NT2/D1 (cell line): ENCODE measurements at places on chromosomes 13 and 19.

- no peak for DNase-seq
Observed at GRCh38 chr13:94351292-94351990, 128.0 kb downstream of the DCT start.

DNA sequence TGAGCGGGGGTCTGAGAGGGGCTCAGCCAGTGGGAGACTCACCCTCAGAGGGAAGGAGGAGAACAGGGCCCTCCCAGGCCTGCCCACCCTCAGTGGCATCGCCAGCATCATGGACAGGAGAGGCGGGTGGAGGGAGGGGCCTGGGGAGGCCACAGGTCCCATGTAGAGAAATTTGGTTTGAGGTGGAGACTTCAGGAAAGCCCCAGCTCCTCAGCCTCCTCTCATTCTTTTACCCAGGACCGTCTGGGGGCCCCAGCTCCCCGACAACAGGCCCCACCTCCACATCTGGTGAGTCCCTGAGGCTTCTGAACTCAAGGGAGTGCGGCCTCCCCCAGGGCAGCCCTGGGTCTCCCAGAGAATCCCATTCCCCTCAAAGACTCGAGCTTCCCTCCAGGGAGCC is 3.1 kb downstream of the LILRB1 start:
- DNase-seq, result no peak

DNA sequence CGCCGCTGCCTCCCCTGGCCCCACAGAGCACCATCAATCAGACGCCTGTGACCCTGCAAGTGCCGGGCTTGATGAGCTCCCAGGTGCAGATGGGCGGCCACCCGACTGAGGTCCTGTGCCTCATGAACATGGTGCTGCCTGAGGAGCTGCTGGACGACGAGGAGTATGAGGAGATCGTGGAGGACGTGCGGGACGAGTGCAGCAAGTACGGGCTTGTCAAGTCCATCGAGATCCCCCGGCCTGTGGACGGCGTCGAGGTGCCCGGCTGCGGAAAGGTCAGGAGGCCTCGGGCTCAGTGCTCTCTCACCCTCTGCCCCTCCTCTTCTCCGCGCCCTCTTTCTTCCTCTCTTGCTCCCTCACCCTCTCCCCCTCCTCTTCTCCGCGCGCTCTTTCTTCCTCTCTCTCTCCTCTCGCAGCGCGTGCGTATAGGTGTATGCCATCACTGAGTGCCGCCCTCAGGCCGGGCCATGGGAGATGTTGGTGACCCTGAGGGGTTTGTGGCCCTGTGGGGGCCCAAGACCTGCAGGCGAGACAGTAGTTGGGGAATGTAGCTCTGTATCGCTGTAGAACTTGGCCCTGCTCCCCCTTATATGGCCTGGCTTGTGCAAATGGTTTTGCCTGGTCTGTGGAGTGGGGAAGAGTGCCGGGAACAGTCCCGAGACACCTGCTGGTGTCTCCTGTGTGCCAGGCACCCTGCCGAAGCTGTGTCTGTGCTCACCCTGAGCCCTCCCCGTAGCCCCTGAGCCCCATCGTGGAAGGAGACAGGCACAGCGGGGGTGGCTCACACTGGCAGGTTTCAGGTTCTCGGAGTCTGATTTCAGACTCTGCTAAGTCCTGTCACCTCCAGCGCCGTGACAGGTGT is 5.4 kb upstream of the EPN1 start:
- no peak for DNase-seq

- DNase-seq, result no peak
Observed at GRCh38 chr19:1295169-1296012, 9.7 kb downstream of the EFNA2 start.

- no peak for DNase-seq
Observed at GRCh38 chr13:96553796-96554195, 440.5 kb downstream of the OXGR1 start.

DNA sequence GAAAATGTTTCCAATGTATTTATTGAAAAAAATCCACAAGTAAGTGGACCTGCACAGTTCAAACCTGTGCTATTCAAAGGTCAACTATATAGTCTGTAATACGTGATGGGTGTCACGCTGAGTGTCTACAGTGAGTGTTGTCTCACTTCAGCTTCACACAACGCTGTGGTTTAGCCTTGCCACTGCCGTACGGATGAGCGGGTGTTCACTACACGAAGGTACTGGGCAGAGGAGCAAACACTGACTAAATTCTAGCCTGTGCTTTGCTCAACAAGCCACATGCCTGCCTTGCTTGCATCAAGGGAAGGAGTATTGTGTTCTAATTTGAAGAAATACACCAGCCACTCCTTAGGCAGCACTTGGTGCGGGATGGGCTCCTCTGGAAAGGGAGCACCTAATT is 3.4 kb upstream of the FFAR3 start:
- no peak for DNase-seq

- no peak for DNase-seq
Observed at GRCh38 chr19:18591735-18592385, 3.3 kb downstream of the REX1BD start.

DNA sequence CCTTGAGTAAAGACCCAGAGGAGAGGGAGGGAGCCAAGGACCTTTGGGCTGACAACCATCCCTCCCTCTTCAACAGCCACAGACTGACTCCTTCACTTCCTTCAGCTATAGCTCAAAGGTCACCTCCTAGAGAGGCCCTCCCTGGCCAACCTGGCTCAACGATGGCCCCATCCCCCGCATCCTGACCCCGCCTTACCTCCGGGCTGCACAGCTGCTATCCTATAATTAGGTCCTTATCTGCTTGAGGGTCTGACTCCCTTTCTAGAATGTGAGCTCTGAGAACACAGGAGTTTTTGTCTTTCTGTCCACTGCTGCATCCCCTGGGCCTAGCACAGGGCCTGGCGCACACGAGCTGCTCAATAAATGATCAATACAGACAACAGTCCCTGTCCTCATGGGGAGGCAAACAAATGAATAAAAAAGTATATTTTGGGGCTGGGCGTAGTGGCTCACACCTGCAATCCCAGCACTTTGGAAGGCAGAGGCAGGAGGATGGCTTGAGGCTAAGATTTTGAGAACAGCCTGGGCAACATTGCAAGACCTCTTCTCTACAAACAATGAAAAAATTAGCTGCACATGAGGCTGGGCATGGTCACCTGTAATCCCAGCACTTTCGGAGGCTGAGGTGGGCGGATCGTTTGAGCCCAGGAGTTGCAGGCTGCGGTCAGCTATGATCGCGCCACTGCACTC is 6.6 kb upstream of the LGALS4 start:
- no peak for DNase-seq

DNA sequence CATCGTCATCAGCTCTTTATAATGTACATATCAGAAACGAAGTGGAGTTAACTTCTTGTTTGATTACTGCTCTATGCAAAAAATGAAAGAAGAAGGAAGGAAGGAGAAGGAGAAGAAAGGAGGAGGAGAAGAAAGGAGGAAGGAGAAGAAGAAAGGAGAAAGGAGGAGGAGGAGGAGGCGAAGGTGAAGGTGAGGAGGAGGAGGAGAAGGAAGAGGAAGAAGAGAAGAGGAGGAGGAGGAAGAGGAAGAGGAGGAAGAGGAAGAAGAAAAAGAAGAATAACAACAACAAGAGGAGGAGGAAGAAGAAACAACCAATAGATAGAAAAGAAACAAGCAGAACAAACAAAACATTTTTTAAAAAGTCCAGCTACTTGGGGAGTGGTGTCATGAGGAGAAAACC is 13.1 kb downstream of the NUFIP1 start:
- no peak for DNase-seq

- peak; percentile 23 for DNase-seq
Observed at GRCh38 chr19:51259348-51260245, 8.7 kb downstream of the SIGLECL1 start.

DNA sequence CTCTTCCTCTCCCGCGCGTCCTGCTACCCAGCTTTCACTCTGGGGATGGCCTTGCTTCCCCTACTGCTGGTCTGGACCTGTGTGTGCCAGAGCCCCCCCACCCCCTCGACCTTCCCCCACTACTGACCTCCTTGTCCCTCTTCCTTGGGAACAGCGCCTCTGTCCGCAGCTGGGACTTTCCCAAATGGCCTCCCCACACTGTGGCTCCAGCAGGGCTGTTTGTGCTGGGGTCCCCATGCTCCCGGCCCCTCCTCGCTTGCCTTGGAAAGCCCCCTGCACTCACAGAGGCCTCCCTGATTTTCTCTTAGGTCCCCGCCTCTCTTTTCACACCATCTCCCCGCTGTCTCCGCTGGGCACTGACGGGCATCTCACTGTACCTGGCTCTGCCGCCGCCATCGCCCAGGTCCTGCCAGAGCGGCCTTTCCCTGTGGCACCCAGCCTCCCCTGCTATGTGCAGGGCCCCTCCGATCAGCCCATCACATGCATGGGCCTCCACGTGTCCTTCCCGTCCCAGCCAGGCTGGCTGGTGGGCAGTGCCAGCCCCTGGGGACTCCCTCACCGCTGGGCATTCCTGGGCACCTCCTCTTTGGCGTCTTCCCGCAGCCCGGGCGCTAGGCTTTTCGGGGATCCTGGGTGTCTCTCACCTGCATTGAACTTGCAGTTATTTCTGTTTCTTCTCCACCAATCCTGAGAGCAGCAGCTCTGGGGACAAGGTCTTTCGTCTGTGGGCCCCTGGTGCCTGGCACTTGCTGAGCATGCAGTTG is 118.7 kb downstream of the ATP11A start:
- no peak for DNase-seq

DNA sequence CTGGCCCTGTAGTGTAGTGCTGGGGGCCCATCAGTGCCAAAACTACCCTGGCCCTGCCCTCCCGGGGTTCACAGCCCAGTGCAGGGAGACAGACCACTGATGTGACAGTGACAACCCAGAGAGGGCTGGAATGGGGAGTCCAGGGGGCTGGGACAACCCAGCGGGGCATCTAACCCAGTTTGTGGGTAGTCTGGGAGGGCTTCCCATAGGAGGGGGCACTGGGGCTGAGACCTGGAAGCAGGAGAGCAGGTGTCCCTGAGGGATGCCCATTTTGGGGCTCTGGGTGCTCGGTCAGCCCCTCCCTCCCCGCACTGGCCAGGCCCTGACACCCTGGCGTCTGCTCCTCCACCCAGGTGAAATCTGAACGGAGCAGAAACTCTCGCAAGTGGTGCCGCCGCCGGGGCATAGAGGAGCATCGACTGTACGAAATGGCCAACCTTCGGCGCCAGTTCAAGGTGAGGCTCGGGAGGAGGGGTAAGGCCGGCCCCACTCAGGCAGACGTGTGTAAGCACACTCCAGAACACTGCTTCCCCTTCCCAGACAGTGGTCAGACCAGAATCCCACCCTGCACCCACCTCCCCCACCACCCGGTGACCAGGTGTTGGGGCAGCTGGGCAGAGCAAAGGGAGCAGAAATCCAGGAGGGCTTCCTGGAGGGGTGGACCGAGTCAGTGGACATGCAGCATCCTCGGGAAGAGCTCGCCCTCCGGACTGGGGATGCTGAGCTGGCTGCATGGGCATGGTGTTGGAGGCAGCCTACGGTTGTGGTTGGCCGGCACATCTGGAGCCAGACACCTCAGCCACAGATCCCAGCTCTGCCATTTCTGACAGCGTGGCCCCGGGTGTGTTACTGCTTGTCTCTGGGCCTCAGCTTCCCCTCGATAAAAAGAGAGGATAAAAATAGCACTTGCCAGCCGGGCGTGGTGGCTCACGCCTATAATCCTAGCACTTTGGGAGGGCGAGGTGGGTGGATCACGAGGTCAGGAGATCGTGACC is 24.4 kb downstream of the DHX34 start:
- DNase-seq, result no peak

GRCh38 chr13:60629158-60629557 is 232.1 kb downstream of the TDRD3 start:
- peak; percentile 27 for DNase-seq

DNA sequence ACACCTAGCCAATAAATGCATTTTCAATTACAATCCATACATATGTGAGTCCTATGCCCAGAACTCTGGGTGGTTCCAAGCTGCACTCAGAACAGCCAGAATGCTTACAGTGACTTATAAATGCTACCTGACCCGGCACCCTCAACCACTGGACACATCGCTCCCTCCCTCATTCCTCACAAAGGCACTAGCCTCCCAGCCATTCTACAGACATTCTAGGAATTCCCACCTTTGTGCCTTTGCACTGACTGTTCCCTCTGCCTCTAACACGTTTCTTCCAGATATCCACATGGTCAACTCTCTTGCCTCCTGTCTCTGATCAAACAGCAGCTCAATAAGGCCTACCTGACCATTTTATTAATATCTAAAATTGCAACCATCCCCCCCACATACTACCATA is 99.9 kb downstream of the LHFPL6 start:
- DNase-seq, result no peak

DNA sequence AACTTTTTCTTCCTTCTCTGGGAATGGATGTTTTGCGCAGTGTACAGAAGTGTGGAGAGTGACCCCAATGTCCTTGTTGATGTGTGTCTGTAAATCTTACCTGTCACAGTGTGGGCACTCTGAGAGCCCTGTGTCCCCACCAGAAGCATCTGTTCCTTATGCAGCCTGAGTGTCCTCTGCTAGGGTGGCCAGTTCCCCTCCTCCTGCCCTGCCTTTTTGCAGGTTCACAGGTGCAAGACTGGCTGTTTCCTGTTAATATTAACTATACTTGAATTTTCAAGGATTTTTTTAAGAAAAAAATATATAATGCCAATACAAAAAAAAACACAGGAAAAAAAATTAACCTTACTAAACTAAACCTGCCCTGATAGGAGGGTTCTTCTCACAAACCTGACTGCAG is 12.0 kb upstream of the GRAMD1A start:
- no peak for DNase-seq

GRCh38 chr13:53460796-53461195 is 432.2 kb downstream of the OLFM4 start:
- peak; percentile 1 for DNase-seq

GRCh38 chr13:40120288-40120687 is 464.8 kb downstream of the COG6 start:
- no peak for DNase-seq

- no peak for DNase-seq
Observed at GRCh38 chr13:47094734-47095434, 198.0 kb upstream of the HTR2A start.

- no peak for DNase-seq
Observed at GRCh38 chr13:76756451-76756850, 129.8 kb downstream of the KCTD12 start.

- no peak for DNase-seq
Observed at GRCh38 chr19:7925171-7925851, 624 bp downstream of the CTXN1 start.

- no peak for DNase-seq
Observed at GRCh38 chr13:43223216-43223615, 199.8 kb downstream of the DNAJC15 start.

DNA sequence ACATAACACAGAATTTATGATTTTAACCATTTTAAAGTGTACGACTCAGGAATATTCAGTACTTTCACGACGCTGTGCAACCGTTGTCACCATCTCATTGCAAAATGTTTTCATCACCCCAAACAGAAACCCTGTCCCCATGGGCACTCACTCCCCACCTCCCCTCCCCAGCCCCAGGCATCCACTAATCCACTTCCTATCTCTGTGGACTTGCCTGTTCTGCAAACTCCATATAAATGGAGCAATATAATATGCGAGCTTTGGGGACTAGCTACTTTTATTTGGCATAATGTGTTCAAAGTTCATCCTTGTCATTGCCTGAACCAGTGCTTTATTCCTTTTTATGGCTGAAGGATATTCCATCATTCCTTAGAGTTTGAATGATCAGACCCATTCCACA is 7.3 kb upstream of the INSR start:
- no peak for DNase-seq
